ENCODE measurements at places on chromosomes 3 and 15. TPM values are rescaled to one million over a fixed set of nuclear protein-coding genes. Genes with fewer than 3 reads are reported as not detected.

DNA sequence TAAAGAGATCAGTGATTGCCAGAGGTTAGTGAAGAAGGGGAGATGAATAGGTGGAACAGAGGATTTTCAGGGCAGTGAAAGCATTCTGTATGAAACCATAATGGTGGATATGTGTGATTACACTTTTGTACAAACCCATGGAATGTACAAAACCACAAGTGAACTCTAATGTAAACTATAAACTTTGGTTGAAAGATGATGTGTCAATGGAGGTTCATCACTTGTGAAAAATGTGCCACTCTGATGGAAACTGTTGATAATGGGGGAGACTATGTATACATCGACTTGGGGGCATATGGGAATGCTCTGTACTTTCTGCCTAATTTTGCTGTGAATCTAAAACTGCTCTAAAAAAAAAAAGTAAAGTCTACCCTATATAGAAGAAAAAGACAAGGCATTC lies 68.7 kb upstream of the ARHGEF3 start:
- no peak overlapping the region for H3K27ac ChIP-seq
- DNase-seq, result no peak
- no peaks in the 10 kb centered on the region for H3K27me3 ChIP-seq

CHRNA7 gene
- 0.83 TPM for total RNA-seq

DNA sequence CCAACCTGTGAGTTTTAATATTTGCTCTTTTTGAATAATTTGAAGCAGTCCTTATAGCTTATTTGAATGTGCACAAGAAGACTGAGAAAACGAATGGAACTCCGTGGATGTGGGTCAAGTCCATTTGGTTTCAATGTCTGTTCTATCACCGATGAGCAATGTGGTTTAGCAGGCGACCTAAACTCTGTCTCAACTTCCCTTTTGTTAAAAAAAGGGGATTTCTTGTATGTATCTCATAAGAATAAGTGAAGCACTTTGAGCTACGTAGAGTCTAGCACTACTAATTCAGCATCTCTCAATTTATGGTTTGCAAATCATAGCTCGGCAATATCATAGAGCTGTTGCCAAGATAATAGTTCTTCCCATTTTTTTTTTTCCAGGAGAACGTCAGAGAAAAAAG lies 4.6 kb upstream of the SKIL start:
- H3K4me1 ChIP-seq, result peaks cover 13% of the 10 kb centered on the region
- no peaks in the 10 kb centered on the region for H3K27me3 ChIP-seq
- H3K4me3 ChIP-seq, result no peak overlapping the region
- no peak for DNase-seq

RETNLB gene
- total RNA-seq, result not detected

GRCh38 chr3:138242466-138242865 lies 55.4 kb downstream of the ARMC8 start:
- H3K27me3 ChIP-seq, result no peaks in the 10 kb centered on the region
- H3K4me1 ChIP-seq, result no peaks in the 10 kb centered on the region
- no peak for DNase-seq
- H3K36me3 ChIP-seq, result peaks cover 54% of the 10 kb centered on the region
- H3K4me3 ChIP-seq, result no peak overlapping the region
- H3K27ac ChIP-seq, result no peak overlapping the region

DNA sequence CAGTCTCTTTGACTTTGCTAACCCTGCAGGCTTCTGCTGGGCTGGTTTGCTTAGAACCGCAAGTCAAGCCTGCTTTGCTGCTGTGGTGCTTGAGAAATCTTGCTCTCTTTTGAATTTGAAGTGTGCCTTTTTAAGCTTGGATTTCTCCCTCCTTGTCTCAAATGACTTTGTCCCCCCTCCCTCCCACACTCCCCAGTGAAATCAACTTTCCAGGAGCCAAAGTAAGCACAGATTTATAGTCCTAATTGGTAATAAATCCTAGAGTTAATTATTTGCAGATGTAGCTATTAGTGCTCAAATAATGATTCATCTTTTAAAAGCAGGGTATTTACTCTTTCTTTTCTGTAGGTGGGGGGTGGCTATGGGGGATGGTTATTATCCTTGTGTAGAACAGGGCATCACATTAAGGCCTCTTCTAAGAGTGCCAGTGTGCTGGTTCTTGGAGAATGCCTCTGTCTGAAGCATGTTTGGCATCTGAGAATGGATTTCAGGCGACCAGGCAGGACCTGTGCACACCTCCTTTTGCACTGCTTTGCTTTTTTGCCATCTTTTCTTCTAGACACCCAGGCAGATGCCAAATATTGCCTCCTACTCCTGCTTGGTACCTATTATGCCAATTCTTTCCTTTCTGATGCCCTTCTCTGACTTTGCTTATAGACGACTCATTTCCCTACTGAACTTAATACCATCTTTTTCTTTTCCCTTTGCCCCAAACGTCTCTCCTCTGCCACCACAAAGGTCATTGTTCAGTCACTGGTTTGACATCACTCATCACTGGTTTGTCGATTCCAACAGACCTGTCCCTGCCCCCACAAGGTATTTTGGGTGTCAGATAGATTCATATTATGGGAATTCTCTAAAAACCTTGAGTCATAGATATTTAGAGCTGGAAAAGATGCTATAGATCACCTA lies 50.7 kb downstream of the CLDN11 start:
- no peaks in the 10 kb centered on the region for H3K4me1 ChIP-seq
- DNase-seq, result peak; percentile 68
- H3K27ac ChIP-seq, result no peak overlapping the region
- H3K27me3 ChIP-seq, result peaks cover 10% of the 10 kb centered on the region
- H3K36me3 ChIP-seq, result no peaks in the 10 kb centered on the region

- no peaks in the 10 kb centered on the region for H3K36me3 ChIP-seq
- H3K4me1 ChIP-seq, result no peaks in the 10 kb centered on the region
- H3K27me3 ChIP-seq, result no peaks in the 10 kb centered on the region
Measured at GRCh38 chr3:131608296-131608695, 105.5 kb upstream of the MRPL3 start.

PLA2G4E gene
- not detected for total RNA-seq

DNA sequence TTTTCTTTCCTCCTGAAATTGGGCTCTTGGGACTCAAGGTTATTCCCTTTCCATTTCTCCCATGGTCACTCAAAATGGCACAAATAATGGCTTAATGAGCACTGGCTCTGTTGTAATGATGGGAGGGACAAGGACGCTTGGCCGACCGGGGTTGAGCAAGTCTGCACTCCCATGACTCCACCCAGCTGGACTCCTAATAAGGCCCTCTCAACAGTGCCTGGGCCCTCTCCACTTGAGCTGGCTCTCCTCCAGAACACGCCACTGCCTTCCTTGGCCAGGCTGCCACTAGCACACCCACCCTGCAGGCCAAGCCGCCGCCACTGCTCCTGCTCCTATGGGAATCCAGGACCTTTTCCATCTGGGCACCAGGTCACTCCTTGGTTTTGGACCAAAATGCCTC lies 42.3 kb downstream of the ADCY5 start:
- H3K4me1 ChIP-seq, result peaks cover 98% of the 10 kb centered on the region
- no peak overlapping the region for H3K4me3 ChIP-seq
- H3K27me3 ChIP-seq, result no peaks in the 10 kb centered on the region
- peak overlapping the region; percentile 97 for H3K27ac ChIP-seq

DNA sequence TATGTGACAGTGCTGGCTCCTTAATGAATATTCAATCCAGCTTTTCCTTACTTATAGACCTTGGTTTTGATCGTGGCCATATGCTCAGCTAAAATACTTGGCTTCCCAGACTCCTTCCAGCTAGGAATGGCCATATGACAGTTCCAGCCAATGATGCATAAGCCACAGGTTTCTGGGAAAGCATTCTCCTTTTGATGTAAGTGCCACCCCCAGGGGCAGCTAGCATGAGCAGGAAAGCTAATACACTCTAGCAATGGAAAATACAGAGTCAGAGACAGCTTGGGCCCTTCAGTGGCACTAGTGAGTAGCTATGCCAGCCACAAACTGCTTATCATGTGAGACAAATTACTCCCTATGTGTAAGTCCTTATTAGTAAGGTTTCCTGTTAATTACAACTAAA lies 26.7 kb downstream of the TBC1D2B start:
- peaks cover 13% of the 10 kb centered on the region for H3K36me3 ChIP-seq
- no peak for DNase-seq
- no peak overlapping the region for H3K27ac ChIP-seq
- H3K27me3 ChIP-seq, result no peaks in the 10 kb centered on the region
- H3K4me3 ChIP-seq, result no peak overlapping the region

DNA sequence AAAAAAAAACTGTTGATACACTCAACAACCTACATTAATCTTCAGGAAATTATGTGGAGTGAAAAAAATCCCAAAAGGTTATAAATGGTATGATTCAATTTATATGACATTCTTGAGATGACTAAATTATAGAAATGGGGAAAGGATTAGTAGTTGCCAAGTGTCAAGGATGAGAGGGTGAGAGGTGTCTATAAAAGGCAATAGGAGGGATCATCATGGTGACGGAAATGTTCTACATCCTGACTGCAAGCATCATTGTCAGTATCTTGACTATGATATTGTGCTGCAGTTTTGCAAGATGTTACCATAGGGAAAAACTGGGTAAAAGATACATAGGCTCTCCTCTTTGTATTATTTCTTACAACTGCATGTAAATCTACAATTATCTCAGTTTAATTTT lies 125.6 kb downstream of the FRMD5 start:
- no peaks in the 10 kb centered on the region for H3K4me1 ChIP-seq
- H3K27me3 ChIP-seq, result no peaks in the 10 kb centered on the region
- no peaks in the 10 kb centered on the region for H3K36me3 ChIP-seq
- H3K27ac ChIP-seq, result no peak overlapping the region
- DNase-seq, result no peak

DNA sequence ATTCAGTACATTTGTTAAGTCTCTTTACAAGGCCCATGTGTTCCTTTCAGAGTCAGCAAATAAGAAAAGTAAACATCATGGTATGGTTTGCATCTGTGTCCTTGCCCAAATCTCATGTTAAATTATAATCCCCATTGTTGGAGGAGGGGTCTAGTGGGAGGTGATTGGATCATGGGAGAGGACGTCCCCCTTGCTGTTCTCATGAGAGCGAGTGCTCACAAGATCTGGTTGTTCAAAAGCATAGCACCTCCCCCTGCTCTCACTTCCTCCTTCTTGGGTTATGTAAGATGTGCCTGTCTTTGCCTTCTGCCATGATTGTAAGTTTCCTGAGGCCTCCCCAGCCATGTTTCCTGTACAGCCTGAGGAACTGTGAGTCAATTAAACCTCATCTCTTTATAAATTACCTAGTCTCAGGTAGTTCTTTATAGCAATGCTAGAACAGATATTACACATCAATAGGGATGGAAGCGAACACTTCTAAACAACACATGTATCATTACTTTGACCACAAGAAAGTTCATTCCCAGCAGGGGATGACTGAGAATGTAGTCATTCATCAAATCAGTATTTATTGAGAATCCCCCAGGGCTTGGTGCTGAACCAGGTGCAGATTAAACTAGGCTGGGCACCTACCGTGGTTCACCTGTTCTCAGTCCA lies 4.1 kb downstream of the EFCAB12 start:
- H3K27ac ChIP-seq, result no peak overlapping the region
- H3K4me1 ChIP-seq, result peaks cover 18% of the 10 kb centered on the region
- DNase-seq, result no peak
- no peaks in the 10 kb centered on the region for H3K27me3 ChIP-seq
- H3K36me3 ChIP-seq, result no peaks in the 10 kb centered on the region
- no peak overlapping the region for H3K4me3 ChIP-seq

- no peak overlapping the region for H3K4me3 ChIP-seq
- DNase-seq, result no peak
- no peaks in the 10 kb centered on the region for H3K27me3 ChIP-seq
- H3K36me3 ChIP-seq, result no peaks in the 10 kb centered on the region
- peak overlapping the region; percentile 65 for H3K27ac ChIP-seq
Measured at GRCh38 chr3:113253702-113254101, 42.3 kb downstream of the BOC start.

DNA sequence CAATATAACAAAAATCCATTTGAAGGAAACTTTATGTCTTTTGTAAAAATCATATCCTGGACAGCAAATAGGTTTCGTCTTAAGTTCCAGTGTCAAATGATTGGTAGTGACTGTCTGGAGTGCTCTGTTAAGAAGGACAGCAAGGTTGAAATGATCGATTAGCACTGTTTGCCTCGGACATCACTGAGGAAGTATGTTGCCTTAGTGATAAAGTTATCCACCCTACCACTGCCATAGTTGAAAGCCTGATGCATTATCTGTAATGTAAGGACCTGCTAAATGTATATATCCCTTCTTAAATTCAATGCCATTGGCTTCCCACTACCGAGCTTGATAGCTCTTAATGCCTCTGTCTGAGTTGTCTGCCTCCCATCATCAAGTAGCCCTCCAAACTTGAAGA lies 70.0 kb downstream of the CFAP20DC start:
- no peaks in the 10 kb centered on the region for H3K27me3 ChIP-seq
- no peak overlapping the region for H3K4me3 ChIP-seq
- H3K4me1 ChIP-seq, result no peaks in the 10 kb centered on the region

DNAH12 gene
- total RNA-seq, result under 0.01 TPM

GRCh38 chr3:125057186-125057850 lies 1.5 kb upstream of the HEG1 start:
- DNase-seq, result no peak
- no peaks in the 10 kb centered on the region for H3K27me3 ChIP-seq
- H3K36me3 ChIP-seq, result no peaks in the 10 kb centered on the region
- peaks cover 67% of the 10 kb centered on the region for H3K4me1 ChIP-seq

CHL1 gene
- total RNA-seq, result 46.5 TPM

- no peak overlapping the region for H3K4me3 ChIP-seq
- H3K4me1 ChIP-seq, result peaks cover 38% of the 10 kb centered on the region
- no peak overlapping the region for H3K27ac ChIP-seq
- H3K27me3 ChIP-seq, result no peaks in the 10 kb centered on the region
- H3K36me3 ChIP-seq, result no peaks in the 10 kb centered on the region
Measured at GRCh38 chr3:134376786-134377426, 2.7 kb upstream of the AMOTL2 start.

ETV5 gene
- total RNA-seq, result 7.5 TPM

GRCh38 chr3:32313723-32314473 lies 75.4 kb downstream of the CMTM8 start:
- H3K27ac ChIP-seq, result no peak overlapping the region
- no peaks in the 10 kb centered on the region for H3K36me3 ChIP-seq
- DNase-seq, result no peak
- no peaks in the 10 kb centered on the region for H3K27me3 ChIP-seq
- H3K4me3 ChIP-seq, result no peak overlapping the region

GRCh38 chr3:172607305-172608121 lies 84.3 kb upstream of the TNFSF10 start:
- H3K4me1 ChIP-seq, result peaks cover 3% of the 10 kb centered on the region
- H3K27me3 ChIP-seq, result no peaks in the 10 kb centered on the region
- H3K27ac ChIP-seq, result peak overlapping the region; percentile 41
- DNase-seq, result peak; percentile 60

GRCh38 chr15:28912422-28912821 lies 26.6 kb downstream of the APBA2 start:
- H3K27ac ChIP-seq, result no peak overlapping the region
- no peak overlapping the region for H3K4me3 ChIP-seq
- H3K4me1 ChIP-seq, result no peaks in the 10 kb centered on the region
- H3K27me3 ChIP-seq, result no peaks in the 10 kb centered on the region
- no peak for DNase-seq

All from esophagus muscularis mucosa (tissue), 4 donors.